ENCODE measurements at places on chromosomes 5 and 9. TPM values are rescaled to one million over a fixed set of nuclear protein-coding genes. Genes with fewer than 3 reads are reported as not detected.

SHOC1 gene
- not detected for total RNA-seq

NELFB gene
- 83.7 TPM for total RNA-seq

CAST gene
- 204 TPM for total RNA-seq

TMEFF1 gene
- total RNA-seq: 9.2 TPM

PCDHA1 gene
- 0.17 TPM for total RNA-seq

TRPM6 gene
- 1.2 TPM for total RNA-seq

DNAH5 gene
- total RNA-seq: 0.17 TPM

DNA sequence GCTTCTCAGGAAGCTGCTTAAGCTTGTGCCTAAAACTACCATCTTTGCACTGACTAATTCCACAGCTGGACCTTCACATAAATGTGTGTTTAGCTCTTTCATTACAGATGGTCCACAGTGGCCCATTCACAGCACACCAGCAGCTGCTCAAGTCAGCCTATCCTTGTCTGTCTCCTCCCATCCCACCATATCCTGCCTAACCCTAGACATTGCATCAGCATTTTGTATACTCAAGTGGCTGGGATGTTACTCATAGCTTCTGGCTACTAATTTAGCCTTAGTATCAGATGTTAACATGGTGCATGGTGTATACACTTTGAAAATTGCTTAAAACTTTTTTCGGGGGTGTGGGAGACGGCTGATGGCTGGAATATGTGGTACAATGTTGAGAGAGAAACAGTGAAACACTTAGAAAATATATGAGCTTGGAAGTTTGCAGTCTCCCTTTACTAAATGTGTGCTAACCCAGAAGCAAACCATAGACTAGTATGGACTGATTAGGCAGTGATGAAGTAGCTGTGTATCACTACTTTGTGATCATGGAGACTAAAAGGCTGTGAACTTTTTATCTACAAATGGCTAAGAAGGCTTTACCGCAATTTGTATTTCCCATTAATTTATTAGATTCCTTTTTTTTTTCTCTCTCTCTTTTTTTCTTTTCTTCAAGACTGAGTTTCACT lies 83.1 kb downstream of the JMY start:
- peak; percentile 9 for DNase-seq

DNA sequence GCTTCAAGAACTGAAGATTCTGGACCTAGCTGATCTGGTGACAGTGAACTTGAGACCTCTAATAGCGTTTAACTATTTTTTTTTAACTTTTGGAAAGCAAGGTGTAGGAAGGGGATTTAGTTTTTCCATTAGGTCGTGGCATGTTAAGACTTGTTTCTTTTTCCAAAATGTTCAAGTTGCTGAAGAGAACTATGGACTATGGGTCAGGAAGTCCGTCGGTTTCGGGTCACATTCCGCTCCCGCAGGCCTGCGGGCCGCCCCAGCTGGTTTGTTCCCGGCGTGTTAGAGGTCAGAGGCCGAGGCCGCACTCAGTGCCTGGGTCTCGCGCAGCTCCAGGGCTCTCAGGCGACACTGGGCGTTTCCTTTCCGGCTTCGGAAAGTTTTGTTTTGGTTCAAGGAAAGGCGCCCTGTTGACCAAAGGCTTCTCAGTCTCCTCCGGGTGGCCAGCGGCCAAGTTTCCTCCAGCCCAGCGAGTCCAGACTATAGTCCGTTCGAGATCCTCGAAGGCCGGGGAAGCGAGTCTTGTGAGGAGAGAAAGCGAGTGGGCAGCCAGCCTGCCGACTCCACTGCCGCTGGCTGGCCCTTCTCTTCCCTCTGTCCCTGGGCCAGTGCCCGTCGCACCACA lies 586 bp upstream of the FCHO2 start:
- DNase-seq: peak; percentile 83

DNA sequence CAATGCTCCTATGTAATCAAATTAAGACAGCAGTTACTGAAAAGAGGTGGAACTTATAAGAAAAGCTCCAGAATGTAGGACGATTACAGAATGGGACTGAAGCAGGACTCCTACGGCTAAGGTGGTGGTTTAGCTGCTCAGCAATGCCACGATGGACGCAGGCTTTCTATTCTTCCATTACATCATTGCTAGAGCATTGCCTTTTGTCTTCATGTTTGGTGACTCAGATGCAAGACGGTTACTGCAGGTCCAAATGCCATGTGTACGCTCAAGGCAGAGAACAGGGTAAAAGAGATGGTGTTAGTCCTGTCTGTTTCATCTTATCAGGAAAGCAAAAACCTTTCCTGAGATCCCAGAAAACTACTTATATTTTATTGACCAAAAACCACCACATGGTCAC lies 255.1 kb downstream of the ZSWIM6 start:
- DNase-seq: peak; percentile 38

- no peak for DNase-seq
Observed at GRCh38 chr5:74549384-74549783, 91.1 kb downstream of the ENC1 start.

- DNase-seq: no peak
Observed at GRCh38 chr5:74075501-74076484, 449.8 kb downstream of the ARHGEF28 start.

DNA sequence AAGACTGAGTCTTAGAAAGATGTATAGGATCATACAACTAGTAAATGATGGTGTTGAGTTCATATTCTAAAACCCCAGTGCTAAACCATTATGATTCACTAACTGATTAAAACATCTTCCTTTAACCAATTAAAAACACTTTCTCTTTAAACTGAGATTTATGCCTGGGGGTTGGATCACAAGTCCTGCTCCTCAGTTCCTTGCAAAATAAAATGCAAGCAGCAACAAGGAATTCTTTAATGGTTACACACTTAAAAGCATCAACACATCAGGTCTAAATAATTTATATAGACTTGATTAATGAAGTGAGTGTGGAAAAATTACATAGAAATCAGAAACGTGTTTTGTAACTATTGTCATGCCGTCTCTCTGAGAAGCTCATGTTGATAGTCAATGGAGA lies 189.2 kb downstream of the TARS1 start:
- DNase-seq: no peak

- DNase-seq: no peak
Observed at GRCh38 chr9:22483528-22484070, 37.0 kb downstream of the DMRTA1 start.

GRCh38 chr5:149995385-149996204 lies 4.9 kb downstream of the TIGD6 start:
- DNase-seq: no peak

GRCh38 chr5:1879292-1880263 lies 3.1 kb downstream of the IRX4 start:
- DNase-seq: no peak

DNA sequence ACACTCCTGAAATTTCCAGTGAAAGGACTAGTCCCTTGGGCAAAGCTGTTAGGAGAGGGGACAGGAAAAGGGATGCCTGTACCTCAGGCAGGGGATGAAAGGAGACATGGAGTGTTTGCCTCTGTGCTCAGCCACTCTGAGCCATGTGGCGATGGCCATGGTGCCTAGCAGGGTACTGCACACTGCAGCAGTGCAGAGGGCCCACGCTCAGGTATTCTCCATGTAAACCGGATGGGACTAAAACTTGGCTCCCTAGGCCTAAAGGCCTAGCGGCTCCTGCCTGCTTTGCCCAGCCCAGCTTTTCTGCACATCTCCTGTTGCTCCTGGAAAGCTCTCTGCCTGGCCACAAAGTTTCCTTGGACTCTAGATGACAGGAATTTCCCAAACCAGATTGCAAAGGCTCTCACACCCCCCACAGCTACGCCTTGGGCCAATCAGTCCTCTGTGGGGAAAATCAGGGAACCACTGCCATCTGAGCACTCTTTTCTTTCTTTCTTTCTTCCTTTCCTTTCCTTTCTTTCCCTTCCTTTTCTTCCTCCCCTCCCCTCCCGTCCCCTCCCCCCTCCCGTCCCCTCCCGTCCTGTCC lies 44.3 kb downstream of the HABP4 start:
- DNase-seq: no peak

GRCh38 chr9:122118343-122119165 lies 25.4 kb upstream of the TTLL11 start:
- DNase-seq: peak; percentile 23

GRCh38 chr9:77946969-77947620 lies 84.5 kb downstream of the GNAQ start:
- DNase-seq: no peak

GRCh38 chr9:110252509-110253139 lies 3.7 kb downstream of the TXN start:
- no peak for DNase-seq
